Hematopoietic multipotent progenitor cell treated with erythropoietin and hydrocortisone succinate and interleukin-3 and kit ligand, for 4 days (in vitro differentiated cells): ENCODE measurements at places on chromosomes 6 and 20.

DNA sequence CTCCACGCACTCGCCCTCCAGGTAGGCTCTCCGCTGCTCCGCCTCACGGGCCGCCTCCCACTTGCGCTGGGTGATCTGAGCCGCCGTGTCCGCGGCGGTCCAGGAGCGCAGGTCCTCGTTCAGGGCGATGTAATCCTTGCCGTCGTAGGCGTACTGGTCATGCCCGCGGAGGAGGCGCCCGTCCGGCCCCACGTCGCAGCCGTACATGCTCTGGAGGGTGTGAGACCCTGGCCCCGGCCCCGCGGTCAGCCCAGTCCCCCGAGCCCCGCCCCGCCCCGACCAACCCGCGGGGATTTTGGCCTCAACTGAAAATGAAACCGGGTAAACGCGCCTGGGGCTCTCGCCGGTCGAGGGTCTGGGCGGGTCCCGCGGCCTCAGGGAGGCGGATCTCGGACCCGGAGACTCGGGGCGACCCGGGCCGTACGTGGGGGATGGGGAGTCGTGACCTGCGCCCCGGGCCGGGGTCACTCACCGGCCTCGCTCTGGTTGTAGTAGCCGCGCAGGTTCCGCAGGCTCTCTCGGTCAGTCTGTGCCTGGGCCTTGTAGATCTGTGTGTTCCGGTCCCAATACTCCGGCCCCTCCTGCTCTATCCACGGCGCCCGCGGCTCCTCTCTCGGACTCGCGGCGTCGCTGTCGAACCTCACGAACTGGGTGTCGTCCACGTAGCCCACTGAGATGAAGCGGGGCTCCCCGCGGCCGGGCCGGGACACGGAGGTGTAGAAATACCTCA lies 598 bp downstream of the HLA-B start:
- peak; percentile 51 for DNase-seq

GRCh38 chr6:36916126-36916525 lies 30.4 kb downstream of the C6orf89 start:
- DNase-seq, result no peak

GRCh38 chr6:99344289-99344688 lies 5.2 kb downstream of the FAXC start:
- no peak for DNase-seq

- DNase-seq, result no peak
These were observed 84.8 kb upstream of the BTBD3 start for GRCh38 chr20:11832851-11833250.

GRCh38 chr20:10696650-10697049 lies 22.9 kb upstream of the JAG1 start:
- peak; percentile 29 for DNase-seq

DNA sequence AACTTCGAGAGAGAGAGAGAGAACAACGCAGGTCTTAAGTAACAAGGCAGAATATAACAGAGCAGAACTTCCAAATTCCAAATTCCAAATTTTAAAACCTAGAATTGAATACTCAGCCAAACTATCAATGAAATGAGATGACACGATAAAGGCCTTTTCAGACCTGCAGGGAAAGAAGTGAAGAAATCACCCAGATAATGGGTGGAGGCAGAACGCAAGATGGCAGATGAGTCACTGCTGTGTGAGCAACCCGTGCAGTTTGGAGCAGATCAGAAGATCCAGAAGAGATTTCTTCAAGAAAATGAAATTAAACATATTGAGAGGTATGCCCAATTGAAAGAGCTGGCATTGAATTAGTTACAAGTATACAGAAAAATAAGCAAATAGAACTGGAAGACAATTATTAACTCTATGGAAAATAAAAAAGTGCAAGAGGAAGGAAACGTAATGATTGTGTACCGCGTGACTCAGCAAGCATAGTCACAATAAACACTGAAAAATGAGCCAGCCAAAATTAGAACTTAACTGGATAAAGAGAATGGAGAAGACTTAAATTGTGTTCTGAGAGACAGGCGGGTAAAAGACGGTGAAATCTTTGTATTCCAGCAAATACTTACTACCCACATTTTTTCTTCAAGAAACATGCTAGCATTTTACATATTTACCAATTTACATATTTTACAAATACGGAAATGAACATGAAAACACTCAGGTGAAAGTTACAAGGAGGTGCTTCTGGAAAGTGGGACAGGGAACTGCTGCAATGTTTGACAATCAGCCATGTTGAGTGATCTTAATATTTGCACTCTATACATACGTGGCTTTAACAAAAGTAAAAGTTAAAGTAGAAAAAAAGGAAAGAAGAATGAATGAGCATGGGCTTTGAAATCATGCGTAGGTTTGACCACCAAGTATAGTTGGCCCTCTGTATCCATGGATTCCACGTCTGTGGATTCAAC lies 87.9 kb upstream of the CDYL start:
- peak; percentile 50 for DNase-seq

DNA sequence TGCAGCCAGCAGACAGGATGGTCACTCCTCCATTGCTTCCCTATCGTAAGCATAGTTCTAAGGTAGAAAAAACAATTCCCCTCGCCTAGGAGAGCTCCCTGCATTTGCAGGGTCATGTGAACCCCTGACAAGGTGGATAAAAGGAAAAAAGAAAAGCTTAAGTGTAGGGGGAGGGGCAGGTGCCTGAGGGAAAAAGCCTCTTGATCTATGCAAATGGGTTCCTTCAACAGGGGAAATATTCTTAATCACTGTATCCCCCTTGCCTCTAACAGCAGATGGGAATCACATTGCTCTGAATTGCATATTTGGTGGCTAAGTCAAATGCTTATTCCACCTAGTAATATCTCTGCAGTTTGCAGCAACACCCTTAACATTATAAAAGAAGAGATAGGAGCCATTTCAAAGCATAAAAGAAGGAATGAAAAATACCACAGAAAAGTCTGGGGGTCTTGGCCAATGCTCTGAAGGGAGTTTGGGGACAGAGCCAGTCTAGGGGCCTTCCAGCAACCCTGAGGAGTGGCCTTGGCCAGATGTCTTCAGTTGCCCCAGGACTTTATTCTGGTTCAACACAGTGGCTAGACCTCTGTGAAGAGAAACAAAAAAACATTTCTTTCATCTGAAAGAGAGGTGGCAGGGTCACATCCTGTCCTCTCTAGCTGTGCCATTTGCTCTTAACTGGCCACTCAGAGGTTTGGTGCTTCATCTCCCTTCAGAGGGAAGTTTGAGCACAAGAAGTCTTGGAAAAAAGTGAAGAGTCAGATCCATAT lies 660.4 kb upstream of the GJE1 start:
- DNase-seq, result no peak

DNA sequence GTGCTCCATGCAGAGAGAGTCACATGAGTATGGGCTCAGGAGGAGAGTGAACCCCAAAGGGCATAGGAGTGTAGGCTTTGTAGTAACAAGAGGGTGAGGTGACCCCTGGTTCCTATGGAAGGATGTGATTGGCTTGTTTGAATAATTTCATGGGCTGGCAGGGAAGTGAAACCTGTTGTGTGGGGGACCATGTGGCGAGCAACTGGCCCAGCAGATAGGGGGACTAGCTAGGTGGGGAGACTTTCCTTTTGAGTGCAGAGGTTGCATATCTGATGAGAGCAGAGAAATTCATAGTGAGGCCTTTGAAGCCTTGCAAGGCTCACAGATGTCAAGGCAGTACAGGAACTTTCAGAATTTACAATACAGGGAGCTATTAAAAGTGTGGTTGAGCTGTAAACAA lies 247.9 kb upstream of the SLC35B3 start:
- DNase-seq, result no peak

DNA sequence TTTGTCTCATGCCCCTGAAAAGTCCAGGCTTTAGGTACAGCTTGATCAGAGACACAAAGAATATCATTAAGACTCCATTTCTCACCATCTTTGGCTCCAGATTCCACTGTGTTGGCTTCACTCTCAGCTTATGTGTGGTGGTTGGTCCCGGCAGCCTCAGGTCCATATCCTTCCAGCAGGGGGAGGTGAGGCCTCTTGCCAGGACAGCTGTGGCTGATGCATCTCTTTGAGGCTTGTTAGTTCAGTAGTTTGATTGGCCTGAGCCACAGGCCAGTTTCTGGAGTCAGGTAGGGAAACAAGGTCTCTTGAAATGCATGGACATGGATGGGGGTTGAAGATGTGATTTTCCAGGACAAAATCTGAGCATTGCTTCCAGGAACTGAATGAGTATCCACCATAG lies 62.4 kb downstream of the JAG1 start:
- DNase-seq, result peak; percentile 47

- DNase-seq, result no peak
These were observed 221.4 kb downstream of the PKHD1 start for GRCh38 chr6:51865996-51866395.

DNA sequence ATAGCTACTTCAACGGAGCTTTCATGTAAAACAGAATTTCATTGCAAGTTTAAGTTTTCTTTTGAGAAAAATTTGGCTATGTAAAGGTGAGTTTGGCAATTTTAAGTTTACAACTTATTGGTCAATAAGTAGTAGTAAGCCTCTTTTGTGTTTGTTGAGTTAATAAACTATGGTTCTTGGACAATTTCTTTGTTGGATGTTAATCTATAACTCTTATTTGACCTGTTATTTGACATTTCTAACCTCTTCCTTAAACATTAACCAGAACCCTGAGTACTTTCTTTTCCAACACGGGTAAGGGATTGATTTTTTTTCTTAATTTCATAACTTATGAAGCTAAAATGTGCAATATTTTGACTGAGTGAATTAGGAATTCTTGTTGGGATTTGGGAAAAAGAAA lies 354.4 kb downstream of the PRKN start:
- no peak for DNase-seq

GRCh38 chr6:40962241-40962640 lies 76.8 kb downstream of the UNC5CL start:
- DNase-seq, result peak; percentile 10

GRCh38 chr6:41707565-41708200 lies 27.7 kb downstream of the TFEB start:
- peak; percentile 57 for DNase-seq

DNA sequence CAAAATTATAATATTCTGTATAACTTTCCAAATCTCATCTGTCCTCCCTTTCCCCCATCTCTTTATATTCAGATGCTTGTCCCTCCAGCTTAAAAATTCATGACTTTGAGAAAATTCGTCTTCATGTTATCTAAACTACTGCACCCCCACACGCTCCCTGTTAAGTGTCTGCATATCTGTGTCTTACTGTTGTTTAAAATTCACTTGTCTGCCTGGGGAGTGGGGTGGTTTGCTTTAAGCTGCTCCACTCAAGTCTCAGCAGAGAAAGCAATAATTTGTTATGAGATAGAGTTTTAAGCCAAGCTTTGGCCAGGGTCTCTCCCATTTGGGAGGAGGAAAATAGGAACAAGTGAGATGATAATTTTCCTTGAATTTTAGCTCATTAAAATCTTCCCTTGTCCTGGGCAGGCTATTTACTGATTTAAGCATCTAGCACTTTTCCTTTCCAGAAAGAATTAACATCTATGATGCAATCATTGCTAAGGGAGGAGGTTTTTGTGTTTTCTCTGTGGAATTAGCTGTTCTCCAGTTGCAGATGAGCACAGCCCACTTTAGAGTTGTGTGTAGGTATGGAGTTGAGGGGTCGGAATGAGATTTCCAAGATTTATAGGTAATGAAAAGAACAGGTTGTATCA lies 36.8 kb downstream of the MTHFD1L start:
- no peak for DNase-seq

DNA sequence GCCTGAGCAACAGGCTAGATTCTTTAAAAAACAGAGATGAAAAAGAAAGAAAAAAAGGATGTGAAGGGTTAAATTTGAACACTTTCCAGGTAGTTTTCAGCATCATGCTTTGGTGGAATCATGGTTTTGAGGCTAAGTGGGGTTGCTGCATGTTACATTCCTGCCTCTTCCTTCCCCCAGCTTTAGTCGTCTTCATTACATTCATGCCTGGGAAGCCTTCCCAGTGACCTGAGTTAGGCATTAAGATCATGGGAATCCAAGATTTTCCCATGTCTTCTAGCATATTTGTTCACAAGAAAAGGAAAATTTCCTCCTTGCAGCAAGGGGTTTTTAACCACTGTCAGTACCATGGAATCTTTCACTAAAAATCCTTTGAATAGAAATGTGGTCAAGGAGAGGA lies 12.0 kb downstream of the TPX2 start:
- no peak for DNase-seq

- DNase-seq, result no peak
These were observed 144.1 kb downstream of the MRPL14 start for GRCh38 chr6:43983191-43983590.

- DNase-seq, result no peak
These were observed 654.0 kb downstream of the COL12A1 start for GRCh38 chr6:74551896-74552295.

DNA sequence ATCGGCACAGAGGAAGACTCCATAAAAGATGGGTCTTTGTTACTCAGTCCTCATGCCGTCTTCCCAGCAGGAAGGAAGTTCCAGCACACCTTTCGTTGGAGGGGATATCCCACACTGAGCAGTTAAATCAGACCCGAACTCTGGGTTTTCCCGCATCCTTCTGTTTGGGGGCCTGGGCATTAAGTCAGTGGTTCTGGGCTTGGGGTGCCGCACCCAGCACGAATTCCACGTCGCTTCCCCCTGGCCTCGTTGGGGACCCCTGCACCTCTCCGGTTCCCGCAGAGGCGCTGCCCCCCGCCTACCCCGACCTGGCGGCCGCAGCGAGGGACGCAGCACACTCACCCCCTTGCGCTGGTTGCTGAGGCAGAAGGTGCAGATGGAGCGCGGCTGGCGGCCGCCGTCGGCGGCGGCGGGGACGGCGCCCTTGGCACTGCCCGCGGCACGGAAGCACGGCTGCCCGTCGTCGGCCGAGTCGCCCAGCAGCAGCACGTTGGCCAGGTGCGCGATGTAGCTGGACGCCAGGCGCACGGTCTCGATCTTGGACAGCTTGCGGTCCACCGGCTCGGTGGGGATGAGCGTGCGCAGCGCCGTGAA lies 641 bp downstream of the TCF15 start:
- no peak for DNase-seq

- DNase-seq, result no peak
These were observed 5.4 kb downstream of the DPPA5 start for GRCh38 chr6:73348550-73349204.

DNA sequence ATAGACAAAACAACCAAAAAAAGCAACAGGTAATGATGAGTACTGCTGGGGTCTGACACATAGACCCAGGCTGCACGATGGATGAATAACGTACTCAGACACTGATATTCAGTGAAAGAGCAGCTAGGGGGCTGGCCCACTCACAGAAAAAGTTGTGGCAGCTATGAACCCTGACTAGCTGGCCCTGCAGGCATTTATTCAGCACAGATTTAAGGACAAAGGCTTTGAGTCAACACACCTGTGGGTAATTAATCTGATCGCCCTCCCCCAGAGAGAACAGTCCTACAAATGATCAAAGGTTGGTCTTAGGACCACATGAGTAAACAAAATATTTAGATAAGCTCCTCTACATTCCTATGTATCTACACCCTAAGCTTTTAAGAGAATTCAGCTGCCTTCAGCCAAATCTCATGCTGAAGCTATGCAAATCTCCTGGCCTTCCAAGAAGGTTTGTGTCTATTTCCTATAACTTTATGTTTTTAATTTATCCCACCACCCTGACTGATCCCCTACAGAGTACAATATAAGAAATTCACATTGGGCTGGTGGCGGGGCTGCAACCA lies 81.7 kb upstream of the NXT1 start:
- DNase-seq, result no peak
